GM18507 (cell line): ENCODE measurements at places on chromosomes 5 and 9.

DNA sequence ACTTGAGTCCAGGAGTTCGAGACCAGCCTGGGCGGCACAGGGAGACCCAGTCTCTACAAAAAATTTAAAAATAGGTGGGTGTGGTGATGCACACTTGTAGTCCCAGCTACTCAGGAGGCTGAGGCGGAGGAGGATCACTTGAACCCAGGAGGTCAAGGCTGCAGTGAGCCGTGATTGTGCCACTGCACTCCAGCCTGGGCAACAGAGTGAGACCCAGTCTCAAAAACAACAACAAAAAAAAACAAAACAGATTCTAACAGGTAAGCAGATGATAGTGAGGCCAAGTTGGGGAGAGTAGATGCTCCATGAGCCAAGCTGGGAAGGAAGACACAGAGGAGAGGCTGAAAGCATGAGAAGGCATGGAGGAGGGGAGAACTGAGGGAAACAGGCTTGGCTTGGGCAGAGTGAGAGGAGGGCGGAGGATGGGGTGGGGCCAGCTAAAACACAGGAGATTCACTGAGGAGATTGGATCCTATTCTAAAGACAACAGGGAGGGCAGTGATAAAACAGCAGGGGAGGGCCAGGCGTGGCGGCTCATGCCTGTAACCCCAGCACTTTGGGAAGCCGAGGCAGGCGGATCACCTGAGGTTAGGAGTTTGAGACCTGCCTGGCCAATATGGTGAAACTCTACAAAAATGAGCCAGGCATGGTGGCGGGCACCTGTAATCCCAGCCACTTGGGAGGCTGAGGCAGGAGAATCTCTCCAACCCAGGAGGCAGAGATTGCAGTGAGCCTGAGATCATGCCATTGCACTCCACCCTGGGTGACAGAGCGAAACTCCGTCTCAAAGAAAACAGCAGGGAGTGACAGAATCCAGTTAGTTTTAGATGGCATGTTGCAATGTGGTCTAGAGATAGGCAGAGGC is 8.4 kb downstream of the RPS14 start:
- DNase-seq = no peak

DNA sequence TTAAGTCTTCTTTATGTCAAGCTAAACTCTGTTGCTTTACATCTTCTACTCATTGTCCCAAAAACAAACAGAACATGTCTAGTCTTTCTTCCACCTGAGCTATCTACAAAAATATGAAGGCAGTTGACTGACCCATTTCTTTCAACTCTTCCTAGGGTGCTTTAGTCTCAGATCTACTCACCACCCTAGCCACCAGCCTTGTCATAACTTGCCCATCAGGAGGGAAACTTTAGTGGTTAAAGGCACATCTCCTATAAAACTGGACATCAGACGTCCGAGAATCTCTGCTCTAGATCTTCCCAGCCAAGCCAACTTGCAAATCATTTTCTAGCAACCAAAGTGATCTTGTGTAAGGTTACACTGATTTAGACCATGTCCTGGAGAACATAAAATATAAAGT is 205.0 kb downstream of the ACTL7B start:
- DNase-seq = no peak

DNA sequence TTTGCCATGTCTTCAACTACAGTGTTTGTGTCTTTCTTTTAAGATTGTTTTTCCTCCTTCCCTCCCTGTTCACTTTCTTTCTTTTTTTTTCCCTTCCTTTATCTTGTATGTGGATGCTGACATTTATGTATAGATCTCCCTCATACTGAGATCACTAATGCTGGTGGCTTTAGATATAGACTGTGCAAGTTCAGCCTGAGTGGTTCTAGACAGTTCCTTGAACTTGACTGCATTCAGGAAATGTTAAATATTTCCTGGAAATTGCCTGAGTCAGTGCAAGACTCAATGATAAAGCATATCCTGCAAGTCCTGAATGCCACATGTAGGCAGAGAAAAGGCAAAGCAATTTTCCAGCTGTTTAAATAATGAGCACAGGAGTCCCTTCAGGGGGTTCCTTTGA is 182.5 kb upstream of the NR3C1 start:
- DNase-seq = no peak

GRCh38 chr9:135701959-135702721 is at the start of gene KCNT1:
KCNT1 (plus strand) TSS chr9:135702185; CDS start chr9:135702259, 74 bp downstream.
- peak; percentile 68 for DNase-seq

- DNase-seq = no peak
Measured at GRCh38 chr5:176725521-176726280, 78.4 kb downstream of the TSPAN17 start.

- DNase-seq = no peak
Measured at GRCh38 chr9:136674786-136675349, 12.2 kb downstream of the EGFL7 start.

GRCh38 chr9:105275938-105276337 is 31.5 kb downstream of the SLC44A1 start:
- DNase-seq = no peak

DNA sequence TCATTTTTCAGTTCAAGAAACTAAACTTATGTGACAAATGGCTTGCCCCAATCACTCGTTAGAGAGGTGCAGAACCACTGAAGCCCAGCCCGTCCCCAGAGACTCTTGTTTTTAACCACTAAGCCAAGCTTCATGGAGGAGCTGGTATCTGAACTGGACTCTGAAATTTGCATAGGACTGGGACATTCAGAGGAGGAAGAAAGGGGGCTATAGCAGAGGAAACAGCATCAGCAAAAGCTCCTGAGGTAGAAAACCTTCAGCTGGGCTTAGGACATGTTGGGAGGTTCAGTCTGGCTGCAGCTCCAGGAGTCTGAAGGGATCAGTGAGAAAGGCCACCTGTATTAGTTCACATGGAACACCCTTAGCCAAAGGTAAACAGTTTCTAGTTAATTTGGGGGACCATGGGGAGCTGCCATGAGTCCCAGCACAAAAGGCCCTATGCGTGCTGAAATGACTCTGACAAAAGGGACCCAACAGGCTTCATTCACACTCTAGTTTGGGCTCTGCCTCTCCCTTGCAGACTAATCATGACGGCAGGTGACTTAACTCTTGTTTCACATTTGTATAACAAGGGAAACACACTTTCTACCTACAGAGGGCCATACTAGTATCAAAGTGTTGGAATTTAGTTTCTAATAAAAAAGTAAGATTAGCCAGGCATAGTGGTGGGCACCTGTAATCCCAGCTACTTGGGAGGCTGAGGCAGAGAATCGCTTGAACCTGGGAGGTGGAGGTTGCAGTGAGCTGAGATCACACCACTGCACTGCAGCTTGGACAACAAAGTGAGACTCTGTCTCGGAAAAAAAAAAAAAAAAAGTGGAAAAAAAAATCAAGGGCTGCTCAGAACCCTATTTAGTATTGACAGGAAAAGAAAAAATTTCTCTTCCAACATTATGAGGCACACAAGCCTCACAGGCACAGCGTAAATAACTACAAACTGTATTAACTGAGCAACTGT is 10.2 kb downstream of the FBXO10 start:
- peak; percentile 28 for DNase-seq

GRCh38 chr5:95934207-95934804 is 27.3 kb downstream of the ELL2 start:
- DNase-seq = no peak

GRCh38 chr9:89483592-89484474 is 14.1 kb downstream of the SEMA4D start:
- DNase-seq = no peak

DNA sequence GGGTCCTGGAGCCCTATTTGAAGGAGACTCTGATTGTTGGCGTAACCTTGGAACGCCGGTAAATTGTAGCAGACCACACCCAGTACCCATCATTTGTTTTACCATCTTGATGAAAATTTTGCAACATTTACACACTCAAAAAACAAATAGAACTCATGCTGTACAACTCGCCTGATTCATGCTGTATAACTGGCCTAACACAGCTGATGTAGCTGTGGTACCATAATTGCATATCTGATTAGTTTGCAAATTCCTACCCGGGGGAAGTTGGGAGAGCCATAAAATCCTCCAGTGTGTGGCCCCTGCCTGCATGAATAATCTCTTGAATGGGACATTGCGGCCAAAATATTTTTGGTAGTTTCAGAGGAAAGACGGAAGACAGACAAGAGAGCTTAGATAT is 9.7 kb downstream of the NIPAL4 start:
- no peak for DNase-seq

- DNase-seq = no peak
Measured at GRCh38 chr9:32928912-32929311, 72.5 kb downstream of the APTX start.

DNA sequence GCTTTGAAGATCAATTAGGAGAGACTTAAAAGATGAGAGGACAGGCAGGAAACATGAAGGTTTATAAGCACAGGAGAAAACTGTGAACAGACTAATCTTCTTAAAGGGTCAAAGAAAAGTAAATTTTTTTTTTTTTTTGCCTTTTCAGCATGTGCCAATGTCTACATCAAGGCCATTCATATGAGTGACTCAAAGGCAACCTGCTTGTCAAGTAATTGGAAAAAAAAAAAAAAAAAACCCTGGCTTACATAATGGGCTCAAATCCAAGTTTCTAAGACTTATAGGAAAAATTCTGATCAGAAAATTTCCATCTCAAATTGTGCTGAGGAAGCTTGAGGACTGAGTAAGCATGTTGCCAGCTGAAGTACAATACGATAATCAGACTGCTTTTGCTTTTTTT is 15.9 kb downstream of the PPP2R2B start:
- DNase-seq = no peak

GRCh38 chr9:99398241-99398640 is 176.2 kb downstream of the SEC61B start:
- no peak for DNase-seq

GRCh38 chr5:77168879-77169244 is 41.6 kb upstream of the PDE8B start:
- no peak for DNase-seq

DNA sequence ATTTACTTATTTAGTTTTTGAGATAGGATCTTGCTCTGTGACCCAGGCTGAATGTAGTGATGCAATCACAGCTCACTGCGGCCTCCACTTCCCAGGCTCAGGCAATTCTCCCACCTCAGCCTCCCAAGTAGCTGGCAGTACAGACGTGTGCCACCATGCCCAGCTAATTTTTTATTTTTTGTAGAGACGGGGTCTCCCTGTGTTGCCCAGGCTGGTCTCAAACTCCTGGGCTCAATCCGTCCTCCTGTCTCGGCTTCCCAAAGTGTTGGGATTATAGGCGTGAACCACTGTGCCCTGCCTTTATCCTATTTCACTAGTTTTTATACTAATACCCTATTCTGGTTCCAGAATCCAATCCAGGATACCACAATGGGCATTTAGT is 6.8 kb downstream of the RPS14 start:
- DNase-seq = no peak

DNA sequence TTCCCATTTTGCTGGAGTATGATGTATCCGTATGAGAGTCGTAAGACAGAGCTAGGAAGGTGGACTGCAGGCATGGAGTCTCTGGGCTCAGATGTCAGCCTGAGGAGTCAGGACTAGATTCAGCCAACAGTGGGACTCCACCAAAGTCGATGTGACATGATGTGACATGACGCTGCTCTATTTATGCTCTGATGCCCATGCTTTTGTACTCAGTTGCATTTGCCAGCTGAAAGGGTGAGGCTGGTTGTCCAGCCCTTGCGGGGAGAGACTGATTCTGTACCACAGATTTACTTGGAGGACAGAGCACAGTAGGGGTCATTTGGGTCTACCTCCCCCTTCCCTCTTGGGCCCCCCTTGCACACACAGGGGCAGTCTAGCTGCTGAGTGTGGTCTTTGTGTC is 88.5 kb upstream of the ATG10 start:
- DNase-seq = no peak

- no peak for DNase-seq
Measured at GRCh38 chr5:172469697-172470096, 15.4 kb upstream of the SH3PXD2B start.

DNA sequence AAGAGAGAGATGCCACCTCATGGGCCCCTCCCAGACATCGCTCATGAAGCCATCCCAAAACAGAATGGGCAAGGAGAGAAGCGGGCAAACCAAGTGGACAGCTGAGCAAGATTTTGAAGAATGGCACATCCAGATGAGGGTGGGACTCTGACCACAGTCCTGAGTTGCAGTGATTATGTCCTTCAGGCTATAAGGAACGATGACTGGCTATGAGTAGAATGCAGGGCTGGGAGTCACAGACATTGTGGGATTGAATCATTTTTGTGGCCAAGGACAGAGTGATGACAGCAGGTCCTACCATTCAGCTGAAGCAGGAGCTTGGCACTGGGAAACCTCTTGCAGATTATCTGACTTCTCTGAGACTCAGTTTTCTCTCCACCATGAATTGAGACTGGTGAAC is 245.7 kb upstream of the SLC30A5 start:
- no peak for DNase-seq

DNA sequence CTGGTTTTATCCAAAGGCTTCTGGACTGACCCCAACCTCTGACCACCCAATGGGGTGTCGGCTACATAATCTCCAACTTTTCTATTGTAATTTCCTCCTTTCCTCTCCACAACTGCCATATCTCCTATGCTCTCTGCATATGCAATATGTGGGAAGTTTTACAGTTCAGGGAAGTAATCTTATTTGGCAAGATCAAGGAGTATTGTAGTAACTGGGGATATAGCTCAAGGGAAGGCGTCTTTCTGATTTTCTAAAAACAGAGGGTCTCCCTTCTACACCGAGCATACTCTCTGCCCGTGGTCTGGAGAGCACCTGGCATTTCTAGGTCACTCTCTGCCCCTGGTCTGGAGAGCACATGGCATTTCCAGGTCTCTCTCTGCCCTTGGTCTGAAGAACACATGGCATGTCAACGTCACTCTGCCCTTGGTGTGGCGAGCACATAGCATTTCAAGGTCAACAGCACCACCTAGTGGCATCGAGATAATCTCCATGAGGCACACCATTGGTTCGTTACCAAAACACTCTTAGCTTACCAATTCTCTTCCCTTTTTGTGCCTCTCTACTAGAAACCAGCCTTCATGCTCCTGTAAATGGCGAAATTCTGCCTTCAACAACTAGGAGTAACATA is 616.4 kb upstream of the NUDT12 start:
- no peak for DNase-seq

- DNase-seq = no peak
Measured at GRCh38 chr9:27532046-27532445, 2.4 kb upstream of the MOB3B start.

GRCh38 chr9:129900263-129901027 is 65.2 kb downstream of the USP20 start:
- DNase-seq = peak; percentile 65

- DNase-seq = no peak
Measured at GRCh38 chr9:96052686-96053085, 177.2 kb downstream of the ERCC6L2 start.

DNA sequence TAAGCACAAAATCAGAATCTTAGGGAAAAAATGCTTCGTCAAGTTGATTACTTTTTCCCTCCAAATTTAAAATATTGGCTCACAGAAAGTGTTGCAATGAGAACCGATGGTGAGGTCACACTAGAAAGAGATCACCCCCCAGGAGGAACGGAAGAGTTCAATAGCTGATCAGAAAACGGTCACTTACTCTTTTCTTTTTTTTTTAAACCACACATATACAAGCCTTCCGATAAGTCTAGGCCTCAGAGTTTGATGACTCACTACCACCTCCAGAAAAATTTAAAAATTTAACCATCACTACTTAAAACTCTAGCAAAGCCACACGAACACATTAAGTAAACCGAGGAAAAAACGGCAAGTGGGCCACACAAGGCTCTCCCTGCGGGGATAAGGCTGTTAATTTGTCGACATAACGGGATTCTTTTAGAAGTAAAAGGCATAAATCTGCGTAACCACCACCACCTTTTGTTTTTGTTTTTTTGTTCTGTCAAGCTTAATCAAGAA is 1.2 kb downstream of the SURF4 start:
- DNase-seq = no peak

- no peak for DNase-seq
Measured at GRCh38 chr9:135591506-135592330, 30.2 kb downstream of the PAEP start.
